ENCODE measurements at places on chromosomes 16 and 17. TPM values are rescaled to one million over a fixed set of nuclear protein-coding genes. Genes with fewer than 3 reads are reported as not detected.

- H3K36me3 ChIP-seq, result no peaks in the 10 kb centered on the region
- H3K27ac ChIP-seq, result no peak overlapping the region
- H3K27me3 ChIP-seq, result no peaks in the 10 kb centered on the region
- H3K4me1 ChIP-seq, result no peaks in the 10 kb centered on the region
Observed at GRCh38 chr17:59490216-59490615, 75.2 kb upstream of the DHX40 start.

- no peak overlapping the region for H3K4me3 ChIP-seq
- peaks cover 67% of the 10 kb centered on the region for H3K4me1 ChIP-seq
- no peaks in the 10 kb centered on the region for H3K27me3 ChIP-seq
- no peaks in the 10 kb centered on the region for H3K36me3 ChIP-seq
Observed at GRCh38 chr16:81498351-81498750, 53.7 kb downstream of the CMIP start.

DNA sequence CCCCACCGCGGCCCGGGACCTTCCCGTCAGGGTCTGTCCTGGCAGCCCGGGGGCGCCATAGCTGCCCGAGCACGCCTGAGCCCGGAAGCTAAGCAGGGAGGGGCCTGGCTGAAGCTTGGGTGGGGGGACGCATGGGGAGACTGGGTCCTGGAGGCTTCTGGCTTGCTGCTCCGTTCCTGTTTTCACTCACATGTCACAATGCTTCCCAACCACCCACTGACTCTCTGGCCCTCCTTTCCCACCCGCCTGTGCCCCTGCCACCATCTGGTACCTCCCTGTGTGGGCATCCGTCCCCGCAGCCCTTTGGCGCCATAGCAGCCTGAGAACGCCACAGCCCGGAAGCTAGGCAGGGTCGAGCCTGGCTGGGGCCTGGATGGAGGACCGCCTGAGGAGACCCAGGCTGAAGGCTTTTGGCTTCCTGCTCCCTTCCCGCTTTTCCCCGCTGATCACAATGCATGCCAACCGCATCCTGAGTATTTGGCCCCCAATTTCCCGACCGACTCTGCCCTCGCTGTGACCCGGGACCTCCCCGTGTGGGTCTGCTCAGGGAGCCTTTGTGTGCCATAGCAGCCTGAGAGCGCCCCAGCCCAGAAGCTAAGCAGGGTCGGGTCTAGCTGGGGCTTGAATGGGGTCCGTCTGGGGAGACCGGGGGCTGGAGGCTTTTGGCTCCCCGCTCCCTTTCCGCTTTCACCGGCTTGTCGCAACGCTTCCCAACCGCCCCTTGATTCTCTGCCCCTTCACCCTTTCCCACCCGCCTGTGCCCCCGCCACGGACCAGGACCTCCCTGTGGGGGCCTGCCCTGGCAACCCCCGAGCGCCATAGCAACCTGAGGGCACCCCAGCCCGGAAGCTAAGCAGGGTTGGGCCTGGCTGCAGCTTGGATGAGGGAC is 2290.1 kb downstream of the TP53TG3F start:
- H3K4me1 ChIP-seq, result no peaks in the 10 kb centered on the region
- DNase-seq, result no peak
- H3K36me3 ChIP-seq, result no peaks in the 10 kb centered on the region
- H3K27ac ChIP-seq, result no peak overlapping the region

DNA sequence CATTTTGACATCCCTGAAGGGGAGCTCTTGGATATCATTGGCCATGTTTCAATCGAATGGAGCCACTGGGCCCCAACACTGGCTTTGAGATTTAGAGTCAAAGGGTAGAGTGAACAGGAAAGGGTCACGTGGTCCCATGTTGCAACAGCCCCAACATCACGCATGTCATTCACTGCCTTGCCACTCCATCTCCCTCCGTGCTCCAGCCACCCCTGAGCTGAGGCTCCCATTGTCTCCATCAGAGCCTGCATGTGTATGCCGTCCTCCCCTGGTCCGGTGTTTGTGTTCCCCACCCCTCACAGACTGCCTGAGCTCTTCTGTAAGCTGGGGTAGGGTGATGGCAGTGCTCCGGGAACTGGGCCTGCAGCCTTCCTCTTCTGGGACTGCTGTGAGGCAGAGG is 12.1 kb downstream of the NFE2L1 start:
- no peak for DNase-seq
- H3K4me1 ChIP-seq, result peaks cover 12% of the 10 kb centered on the region
- no peaks in the 10 kb centered on the region for H3K27me3 ChIP-seq
- H3K36me3 ChIP-seq, result peaks cover 61% of the 10 kb centered on the region

- H3K36me3 ChIP-seq, result no peaks in the 10 kb centered on the region
- no peak overlapping the region for H3K4me3 ChIP-seq
- peaks cover 80% of the 10 kb centered on the region for H3K27me3 ChIP-seq
- H3K27ac ChIP-seq, result no peak overlapping the region
- peaks cover under 1% of the 10 kb centered on the region for H3K4me1 ChIP-seq
Observed at GRCh38 chr17:49987681-49988441, 7.2 kb downstream of the DLX3 start.

- no peak overlapping the region for H3K4me3 ChIP-seq
- no peaks in the 10 kb centered on the region for H3K4me1 ChIP-seq
- H3K36me3 ChIP-seq, result no peaks in the 10 kb centered on the region
- H3K27ac ChIP-seq, result no peak overlapping the region
Observed at GRCh38 chr16:49608098-49608497, 234.5 kb downstream of the C16orf78 start.

- H3K27ac ChIP-seq, result no peak overlapping the region
- H3K27me3 ChIP-seq, result no peaks in the 10 kb centered on the region
- no peak for DNase-seq
- no peaks in the 10 kb centered on the region for H3K36me3 ChIP-seq
- H3K4me1 ChIP-seq, result no peaks in the 10 kb centered on the region
Observed at GRCh38 chr17:11251561-11252107, 10.6 kb downstream of the SHISA6 start.

DNA sequence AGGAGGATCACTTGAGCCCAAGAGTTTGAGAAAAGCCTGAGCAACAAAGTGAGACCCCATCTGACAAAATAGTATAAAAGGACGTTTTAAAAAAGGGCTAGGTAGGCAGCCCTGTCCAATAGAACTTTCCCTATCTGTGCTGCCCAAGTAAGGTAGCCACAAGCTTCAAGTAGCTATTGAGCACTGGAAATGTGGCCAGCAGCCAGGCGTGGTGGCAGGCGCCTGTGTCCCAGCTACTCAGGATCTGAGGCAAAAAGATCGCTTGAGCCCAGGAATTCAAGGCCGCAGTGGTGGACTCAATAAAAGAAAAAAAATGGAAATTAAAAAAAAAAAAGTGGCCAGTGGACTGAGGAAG is 1.5 kb upstream of the NQO1 start:
- DNase-seq, result no peak
- no peaks in the 10 kb centered on the region for H3K27me3 ChIP-seq
- no peaks in the 10 kb centered on the region for H3K36me3 ChIP-seq
- H3K4me1 ChIP-seq, result peaks cover 15% of the 10 kb centered on the region
- H3K4me3 ChIP-seq, result no peak overlapping the region

DNA sequence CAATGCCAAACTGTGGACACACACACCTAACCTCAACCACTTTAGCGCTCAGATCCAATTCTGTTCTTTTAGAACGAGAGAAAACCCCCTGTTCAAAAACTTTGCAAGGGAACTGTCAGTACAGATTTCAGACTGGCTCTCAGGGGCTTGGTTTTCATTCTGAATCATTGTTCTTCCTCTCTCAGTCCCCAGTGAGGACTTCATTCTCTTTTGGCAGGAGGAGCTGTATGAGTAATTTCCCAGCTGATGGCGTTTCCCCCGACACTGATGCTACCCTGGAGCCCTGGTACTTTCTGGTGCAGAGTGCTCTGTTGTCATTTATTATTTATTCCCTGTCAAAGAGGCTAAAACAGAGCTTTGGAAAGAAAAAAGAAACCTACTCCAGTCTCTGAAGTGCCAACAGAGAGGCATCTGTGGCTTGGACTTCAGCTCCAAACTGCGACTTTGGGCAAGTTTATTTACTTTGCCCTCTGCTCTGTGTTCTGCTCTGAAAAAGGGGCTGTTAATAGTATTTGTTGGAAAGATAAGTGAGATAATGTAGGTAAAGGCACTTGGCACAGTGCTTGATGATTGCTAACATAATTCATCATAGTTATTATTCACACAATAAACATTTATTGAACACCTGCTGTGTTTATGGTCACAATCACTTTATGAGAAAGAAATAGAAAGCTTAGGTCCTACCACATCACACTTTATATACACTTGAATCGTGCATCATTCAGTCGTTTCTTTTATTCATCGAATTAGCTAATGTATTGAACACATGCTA is 28.3 kb downstream of the ETV4 start:
- H3K27me3 ChIP-seq, result no peaks in the 10 kb centered on the region
- H3K4me1 ChIP-seq, result no peaks in the 10 kb centered on the region
- DNase-seq, result no peak
- no peak overlapping the region for H3K4me3 ChIP-seq

DNA sequence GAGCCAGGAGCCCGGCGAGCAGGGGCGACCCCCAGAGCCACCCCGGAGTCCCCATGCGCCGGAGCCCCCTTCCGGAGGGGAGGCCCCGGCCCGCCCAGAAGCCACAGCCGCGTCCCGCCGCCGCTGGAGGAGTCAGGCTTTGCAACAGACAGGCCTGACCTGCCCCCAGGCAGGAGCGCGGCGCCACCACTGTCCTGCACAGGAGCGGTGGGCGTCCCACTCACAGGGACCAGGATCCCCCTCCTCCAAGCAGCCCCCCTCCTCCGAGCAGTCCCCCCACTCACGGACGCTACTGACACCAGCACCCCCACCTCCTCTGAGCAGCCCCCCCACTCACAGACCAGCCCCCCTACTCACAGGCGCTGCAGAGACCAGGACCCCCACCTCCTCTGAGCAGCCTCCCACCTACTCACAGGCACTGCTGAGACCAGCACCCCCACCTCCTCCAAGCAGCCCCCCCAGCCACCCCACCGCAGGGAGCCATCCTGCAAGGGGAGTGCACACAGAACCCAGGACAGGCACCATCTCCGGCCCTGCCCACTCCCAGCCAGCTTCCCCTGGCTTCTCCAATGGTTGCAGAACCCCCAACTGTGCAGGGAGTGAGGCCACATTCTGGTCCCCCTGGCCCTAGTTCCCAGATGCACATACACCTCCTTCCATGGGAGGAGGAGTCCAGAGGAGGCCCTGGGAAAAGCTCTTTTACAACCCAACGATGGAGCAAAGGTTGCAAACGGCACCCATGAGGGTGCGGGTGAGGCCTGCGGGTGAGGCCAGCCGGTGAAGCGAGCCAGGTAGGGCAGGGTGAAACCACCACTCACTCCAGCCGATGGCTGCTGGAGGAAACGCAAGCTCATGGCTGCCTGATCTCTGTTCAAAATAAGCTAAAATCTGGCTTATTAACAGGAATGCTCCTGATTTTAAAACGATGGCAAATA is 69.9 kb downstream of the ABR start:
- H3K27ac ChIP-seq, result peak overlapping the region; percentile 29
- H3K36me3 ChIP-seq, result no peaks in the 10 kb centered on the region
- no peak for DNase-seq
- H3K4me1 ChIP-seq, result peaks cover 15% of the 10 kb centered on the region
- H3K27me3 ChIP-seq, result no peaks in the 10 kb centered on the region

GRCh38 chr17:76458580-76459490 is 5.9 kb upstream of the UBE2O start:
- DNase-seq, result peak; percentile 68
- no peak overlapping the region for H3K4me3 ChIP-seq
- H3K36me3 ChIP-seq, result no peaks in the 10 kb centered on the region
- no peak overlapping the region for H3K27ac ChIP-seq
- no peaks in the 10 kb centered on the region for H3K4me1 ChIP-seq

DNA sequence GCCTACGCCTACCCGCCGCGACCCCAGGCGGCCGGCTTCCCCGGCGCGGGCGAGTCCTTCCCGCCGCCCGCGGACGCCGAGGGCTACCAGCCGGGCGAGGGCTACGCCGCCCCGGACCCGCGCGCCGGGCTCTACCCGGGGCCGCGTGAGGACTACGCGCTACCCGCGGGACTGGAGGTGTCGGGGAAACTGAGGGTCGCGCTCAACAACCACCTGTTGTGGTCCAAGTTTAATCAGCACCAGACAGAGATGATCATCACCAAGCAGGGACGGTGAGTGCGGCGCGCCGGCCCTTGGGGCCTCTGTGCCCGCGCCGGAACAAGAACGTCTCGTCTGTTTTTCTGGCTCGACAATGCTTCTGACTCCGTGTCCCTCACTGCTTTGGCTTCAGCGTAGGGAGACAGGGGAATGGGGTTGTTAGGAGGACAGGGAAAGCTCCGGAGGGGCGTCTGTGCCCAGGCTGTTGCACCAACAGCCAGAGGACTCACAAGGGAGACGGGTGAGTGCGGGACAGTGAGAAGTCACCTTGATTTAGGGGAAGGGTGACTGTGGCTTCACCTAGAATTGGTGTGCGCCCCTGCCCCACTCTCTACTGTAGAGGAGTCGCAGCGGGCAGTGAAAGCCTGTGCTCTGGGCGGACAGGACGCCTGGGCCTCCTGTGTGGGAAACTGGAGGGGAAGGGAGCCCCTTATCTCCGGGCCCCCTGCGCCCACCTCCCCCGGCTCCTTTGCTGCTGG is 806 bp downstream of the TBX21 start:
- H3K4me3 ChIP-seq, result peak overlapping the region; percentile 56
- H3K36me3 ChIP-seq, result no peaks in the 10 kb centered on the region
- peak overlapping the region; percentile 50 for H3K27ac ChIP-seq

- H3K4me3 ChIP-seq, result no peak overlapping the region
- no peak for DNase-seq
- H3K4me1 ChIP-seq, result peaks cover 40% of the 10 kb centered on the region
Observed at GRCh38 chr16:57146040-57146647, 39.7 kb downstream of the PSME3IP1 start.

DNA sequence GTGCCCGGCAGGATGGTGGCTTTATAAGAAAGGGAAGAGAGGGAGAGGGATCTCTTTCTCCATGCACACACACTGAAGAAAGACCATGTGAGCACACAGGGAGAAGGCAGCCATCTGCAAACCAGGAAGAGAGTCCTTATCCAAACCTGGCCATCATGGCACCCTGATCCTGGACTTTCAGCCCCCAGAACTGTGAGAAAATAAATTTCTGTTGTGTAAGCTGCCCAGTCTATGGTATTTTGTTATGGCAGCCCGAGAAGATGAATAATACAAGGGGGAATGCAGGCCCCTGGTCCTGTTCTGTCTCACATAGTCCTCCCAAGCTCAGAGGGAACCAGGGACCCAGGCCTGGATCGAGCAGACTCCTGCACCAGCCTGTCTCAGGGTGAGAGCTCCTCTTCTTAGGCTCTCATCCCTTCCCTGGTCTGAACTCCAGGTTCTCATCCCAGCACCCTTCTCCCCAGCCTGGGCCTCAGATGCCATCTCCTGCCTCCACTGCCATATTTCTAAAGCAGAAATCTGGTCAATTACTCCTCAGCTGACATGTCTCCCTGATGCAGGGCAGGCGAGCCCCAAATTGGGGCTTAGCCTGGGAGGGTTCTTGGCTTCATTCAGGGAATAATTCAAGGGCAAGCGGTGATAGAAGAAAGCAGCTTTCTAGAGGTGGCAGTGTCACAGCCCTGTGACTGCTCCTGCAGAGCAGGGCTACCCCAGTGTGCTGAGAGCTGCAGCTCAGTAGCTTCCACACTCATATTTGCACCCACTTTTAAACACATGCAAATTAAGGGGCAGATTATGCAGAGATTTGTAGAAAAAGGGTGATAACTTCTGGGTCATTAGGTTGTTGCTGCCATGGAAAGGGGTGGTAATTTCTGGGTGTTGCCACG is 28.8 kb downstream of the IGFBP4 start:
- no peak for DNase-seq
- H3K27ac ChIP-seq, result no peak overlapping the region
- no peaks in the 10 kb centered on the region for H3K36me3 ChIP-seq

- no peaks in the 10 kb centered on the region for H3K27me3 ChIP-seq
- H3K27ac ChIP-seq, result no peak overlapping the region
- no peak for DNase-seq
- H3K36me3 ChIP-seq, result peaks cover 45% of the 10 kb centered on the region
- no peak overlapping the region for H3K4me3 ChIP-seq
- H3K4me1 ChIP-seq, result no peaks in the 10 kb centered on the region
Observed at GRCh38 chr17:47808036-47808829, 13.4 kb downstream of the OSBPL7 start.

Gene ARL5C
- total RNA-seq, result not detected

Gene RAB37
- 76.8 TPM for total RNA-seq

Gene TMED6
- total RNA-seq, result 6.3 TPM
